ENCODE measurements at places on chromosomes 6 and 20.

DNA sequence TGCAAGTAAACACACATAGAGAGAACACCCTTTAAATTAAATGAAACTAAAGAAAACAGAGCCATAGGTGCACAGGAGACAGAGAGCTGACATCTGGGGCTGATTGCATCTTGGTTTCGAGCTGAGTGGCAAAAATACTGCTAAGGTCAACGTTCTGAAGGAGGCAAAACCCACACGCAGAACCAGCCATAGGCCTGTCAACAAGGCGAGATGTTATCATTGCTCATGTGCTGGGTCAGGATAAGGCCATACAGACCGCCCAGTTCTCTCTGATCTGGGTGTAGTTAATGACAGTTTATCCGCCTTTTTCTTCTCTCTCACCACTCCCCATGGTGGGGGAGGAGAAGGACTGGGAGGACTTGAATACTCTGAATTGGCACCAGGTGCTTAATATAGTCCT, 4.5 kb upstream of the FAM110A start:
- no peak for DNase-seq

- no peak for DNase-seq
Measured at GRCh38 chr6:75081047-75081446, 124.8 kb downstream of the COL12A1 start.

DNA sequence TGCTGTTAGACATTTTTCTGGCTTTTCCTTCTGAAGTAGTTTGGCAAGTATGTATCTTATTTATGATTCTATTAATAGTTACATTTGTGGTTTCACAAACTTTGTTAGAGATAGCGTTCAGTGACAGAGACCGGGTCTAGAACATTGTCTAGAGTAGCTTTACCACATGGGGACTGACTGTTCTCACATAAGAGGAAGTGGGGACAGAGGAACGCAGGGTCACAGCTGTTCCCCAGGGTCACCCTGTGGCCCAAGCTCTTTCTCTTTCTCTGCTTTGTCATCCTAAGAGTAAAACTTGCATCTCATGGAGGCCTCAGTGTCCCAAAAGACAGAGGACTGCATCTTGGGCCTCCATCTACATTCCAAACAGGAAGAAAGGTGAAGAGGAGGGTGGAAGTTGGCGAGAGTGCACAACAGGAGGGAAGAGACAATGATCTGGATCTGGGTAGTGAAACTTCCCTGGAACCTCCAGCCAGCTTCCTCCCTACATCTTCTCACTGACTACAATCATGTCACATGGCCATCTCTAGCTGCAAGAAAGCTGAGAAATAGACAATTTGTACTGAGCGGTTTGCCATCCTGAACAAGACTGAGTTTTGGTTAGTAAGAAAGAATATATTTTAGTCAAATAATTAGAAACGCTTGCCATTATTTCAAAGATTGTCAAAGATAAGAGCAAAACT, 645.8 kb upstream of the ARID1B start:
- DNase-seq, result no peak

DNA sequence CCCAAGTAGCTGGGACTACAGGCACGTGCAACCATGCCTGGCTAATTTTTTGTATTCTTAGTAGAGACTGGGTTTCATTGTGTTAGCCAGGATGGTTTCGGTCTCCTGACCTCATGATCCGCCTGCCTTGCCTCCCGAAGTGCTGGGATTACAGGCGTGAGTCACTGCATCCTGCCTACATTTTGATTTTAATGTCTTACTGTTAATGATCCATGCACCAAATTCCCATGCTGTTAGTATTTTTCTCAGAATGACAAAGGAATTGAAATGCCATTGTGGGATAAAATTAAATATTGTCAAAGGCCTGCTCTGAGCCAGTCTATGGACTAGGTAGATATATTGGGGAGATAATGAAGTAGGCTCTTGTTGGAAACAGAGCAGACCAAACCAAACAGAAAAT, 28.2 kb downstream of the CBFA2T2 start:
- DNase-seq, result no peak

DNA sequence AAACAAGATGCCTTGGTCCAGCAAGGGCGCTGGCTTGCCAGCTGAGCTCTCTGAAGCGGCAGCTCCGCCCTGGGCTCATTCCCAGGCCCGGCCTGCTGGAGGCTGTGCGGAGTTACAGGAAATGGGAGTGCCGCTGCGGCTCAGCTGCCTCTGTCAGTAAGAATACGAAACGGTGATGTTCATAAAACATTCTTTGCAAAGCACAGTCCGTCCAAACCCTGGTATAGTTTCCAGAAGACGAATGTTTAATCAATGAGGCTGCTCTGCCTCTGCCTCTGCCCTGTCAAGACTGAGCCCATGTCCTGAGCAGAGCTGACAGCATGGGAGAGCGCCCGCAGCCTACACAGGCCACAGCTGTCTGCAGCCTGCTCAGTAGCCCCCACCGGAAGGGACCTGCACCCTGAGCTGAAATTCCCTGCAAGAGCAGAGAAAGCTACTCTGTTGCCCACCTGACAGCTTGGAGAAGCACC, 153.3 kb upstream of the SNX9 start:
- DNase-seq, result no peak

DNA sequence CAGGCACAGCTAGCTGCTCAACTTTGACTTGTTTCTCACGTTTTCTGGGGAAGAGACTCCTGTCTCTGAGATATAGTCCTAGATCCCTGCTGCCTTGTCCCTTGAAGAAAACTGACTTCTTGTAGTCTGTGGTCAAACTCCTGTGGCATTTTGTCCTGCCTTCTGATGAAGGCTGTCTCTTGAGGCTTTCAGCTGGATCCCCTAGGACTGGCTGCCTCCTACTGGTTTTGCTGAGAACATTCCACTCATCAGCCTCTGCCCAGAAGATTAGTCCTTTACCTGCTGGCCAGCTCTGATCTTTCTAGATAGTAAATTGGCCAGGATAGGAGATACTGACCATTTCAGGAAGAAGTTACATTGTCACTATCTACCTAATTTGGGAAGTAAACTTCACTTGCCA, 71.9 kb upstream of the CNR1 start:
- DNase-seq, result peak; percentile 35

Data from CD4-positive, alpha-beta T cell treated with Interleukin-4 for 1 hour (primary cell).